Left lung (tissue), 14 donors: ENCODE measurements at places on chromosomes 2 and 18. TPM values are rescaled to one million over a fixed set of nuclear protein-coding genes. Genes with fewer than 3 reads are reported as not detected.

GRCh38 chr2:163919717-163920116 is 183.9 kb upstream of the FIGN start:
- no peaks in the 10 kb centered on the region for H3K4me1 ChIP-seq
- no peak overlapping the region for H3K4me3 ChIP-seq
- H3K27me3 ChIP-seq: no peaks in the 10 kb centered on the region
- DNase-seq: no peak

DNA sequence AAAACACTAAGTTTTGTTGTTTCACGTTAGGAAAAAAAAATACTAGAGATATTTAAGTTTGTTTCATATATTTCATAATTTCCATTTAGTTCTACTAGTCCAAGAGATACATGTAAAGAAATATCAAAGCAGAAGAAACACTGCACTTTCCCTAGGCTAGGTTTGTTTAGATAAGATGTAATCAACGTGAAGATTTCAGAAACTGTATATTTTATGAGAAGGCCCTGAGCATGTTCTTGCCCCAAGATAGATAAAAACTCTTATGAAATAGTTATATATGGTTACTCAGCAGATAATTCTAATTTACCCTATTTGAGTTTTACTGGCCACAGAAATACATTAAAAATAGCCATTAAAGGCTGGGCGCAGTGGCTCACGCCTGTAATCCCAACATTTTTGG is 143.6 kb upstream of the CBLN2 start:
- no peak overlapping the region for H3K27ac ChIP-seq
- no peak overlapping the region for H3K4me3 ChIP-seq
- DNase-seq: no peak
- H3K36me3 ChIP-seq: no peaks in the 10 kb centered on the region
- H3K27me3 ChIP-seq: no peaks in the 10 kb centered on the region
- H3K4me1 ChIP-seq: no peaks in the 10 kb centered on the region

- no peak for DNase-seq
- H3K27me3 ChIP-seq: no peaks in the 10 kb centered on the region
- no peak overlapping the region for H3K4me3 ChIP-seq
- no peaks in the 10 kb centered on the region for H3K4me1 ChIP-seq
- no peak overlapping the region for H3K27ac ChIP-seq
- no peaks in the 10 kb centered on the region for H3K36me3 ChIP-seq
Measured at GRCh38 chr2:150469706-150470274, 17.7 kb downstream of the RND3 start.

L3MBTL4 gene
- 6.7 TPM for polyA plus RNA-seq

SH3BP4 gene
- polyA plus RNA-seq: 27.0 TPM
